ENCODE measurements at places on chromosomes 7 and 10.

DNA sequence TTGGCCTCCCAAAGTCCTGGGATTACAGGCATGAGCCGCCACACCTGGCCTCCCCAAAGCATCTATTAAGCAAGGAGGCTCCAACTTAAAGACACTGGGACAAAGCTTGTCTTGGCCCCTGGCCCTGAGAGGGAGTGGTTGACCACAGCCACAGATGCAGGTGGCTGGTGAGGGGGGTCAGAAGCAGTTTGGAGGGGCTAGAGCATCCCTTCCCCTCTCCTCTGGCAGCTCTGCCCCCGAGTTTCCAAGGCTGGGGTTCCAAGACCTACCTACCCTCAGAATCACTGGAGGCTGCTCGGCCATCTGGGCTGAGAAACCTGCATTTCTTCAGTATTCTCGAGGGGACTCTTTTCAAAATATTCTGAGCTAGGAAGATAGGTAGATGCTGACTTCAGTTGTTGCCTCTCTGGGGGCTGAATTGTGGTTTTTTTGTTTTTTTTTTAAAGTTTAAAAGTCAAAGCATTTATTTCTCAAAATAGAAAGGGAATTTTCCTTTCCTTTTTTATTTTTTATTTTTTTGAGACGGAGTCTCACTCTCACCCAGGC is 32.6 kb downstream of the DDIT4 start:
- no peak for DNase-seq

DNA sequence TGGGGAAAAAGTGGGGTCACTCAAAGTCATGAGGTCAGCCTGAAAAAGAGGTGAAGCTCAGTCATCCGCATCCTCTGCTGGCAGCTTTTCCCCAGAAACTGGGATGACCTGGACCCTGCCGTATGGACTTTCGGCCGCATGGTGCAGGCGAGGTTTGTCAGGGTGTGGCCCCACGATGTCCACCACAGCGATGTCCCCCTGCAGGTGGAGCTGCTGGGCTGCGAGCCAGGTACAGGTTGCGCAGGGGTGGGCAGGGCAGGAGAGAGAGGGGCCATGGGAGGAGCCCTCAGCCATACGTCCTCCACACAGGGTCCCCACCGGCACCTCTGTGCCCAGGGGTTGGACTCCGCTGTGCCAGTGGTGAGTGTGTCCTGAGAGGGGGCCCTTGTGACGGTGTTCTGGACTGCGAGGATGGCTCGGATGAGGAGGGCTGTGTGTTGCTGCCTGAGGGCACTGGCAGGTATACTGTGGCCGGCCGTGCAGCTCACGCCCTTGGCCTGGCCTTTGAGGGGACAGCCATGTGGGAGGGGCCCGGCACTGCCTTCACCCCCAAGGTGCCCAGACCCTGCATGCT is 23.0 kb upstream of the ZNF467 start:
- DNase-seq: no peak

GRCh38 chr10:5735119-5735518 is 50.5 kb downstream of the TASOR2 start:
- DNase-seq: no peak

DNA sequence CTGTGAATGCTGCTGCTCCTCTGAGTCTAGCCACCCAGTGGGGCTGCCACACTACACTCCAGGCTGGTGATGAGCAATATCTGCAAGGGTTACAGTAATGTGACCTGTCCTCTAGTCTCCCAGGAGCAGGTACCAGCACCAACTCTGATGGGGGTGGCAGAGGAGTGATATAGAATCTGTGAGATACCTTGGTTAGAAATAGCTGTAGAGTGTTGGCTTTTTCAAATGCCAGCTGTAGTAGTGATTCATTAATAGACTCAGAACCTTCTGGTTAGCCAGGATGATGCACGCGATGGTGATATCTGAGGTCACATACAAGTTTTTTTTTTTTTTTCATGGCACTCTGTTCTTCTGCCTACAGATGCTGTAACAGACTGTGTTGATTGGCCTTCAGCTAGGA is 757.1 kb downstream of the INHBA start:
- DNase-seq: no peak

GRCh38 chr10:47178537-47179290 is 121.3 kb upstream of the GDF10 start:
- no peak for DNase-seq

DNA sequence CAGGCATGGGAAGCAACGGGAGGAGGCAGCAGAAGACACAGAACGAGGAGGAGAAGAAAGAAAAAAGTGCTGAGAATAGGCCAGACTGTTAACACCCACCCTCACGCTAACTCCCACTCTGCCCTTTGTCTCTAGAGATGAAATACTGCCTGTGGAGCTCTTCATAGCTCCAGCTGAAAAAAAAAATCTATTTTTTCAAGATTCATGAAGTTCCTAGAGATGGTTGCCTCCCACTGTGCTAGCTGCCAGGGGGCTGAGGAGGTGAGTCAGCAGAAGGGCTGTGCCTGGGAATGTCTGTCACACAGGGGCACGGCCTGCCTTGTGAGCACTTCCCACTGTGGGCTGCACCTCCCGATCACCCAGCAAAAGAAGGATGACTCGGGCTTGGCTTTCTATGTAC is 144.5 kb downstream of the RNF216 start:
- peak; percentile 43 for DNase-seq

DNA sequence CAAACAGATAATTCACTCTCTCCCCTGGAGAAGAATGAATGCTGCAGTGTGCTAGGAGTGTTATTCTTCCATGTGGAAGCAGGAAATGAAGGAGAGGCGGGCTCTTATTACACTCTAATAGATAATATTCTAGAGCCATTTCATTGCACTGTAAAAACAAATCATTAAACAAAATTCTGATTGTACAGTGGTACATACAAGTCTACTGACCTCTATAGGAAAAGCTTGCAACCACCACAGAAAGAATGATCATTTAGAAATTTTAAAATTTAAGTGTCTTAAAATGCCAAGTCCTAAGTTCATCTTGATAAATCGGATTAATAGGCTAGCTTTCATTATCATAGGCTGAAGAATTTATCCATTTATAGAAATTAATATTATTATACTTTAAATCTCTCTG is 960.3 kb upstream of the LRRN3 start:
- no peak for DNase-seq

- no peak for DNase-seq
Observed at GRCh38 chr10:25615926-25616325, 318.1 kb upstream of the MYO3A start.

DNA sequence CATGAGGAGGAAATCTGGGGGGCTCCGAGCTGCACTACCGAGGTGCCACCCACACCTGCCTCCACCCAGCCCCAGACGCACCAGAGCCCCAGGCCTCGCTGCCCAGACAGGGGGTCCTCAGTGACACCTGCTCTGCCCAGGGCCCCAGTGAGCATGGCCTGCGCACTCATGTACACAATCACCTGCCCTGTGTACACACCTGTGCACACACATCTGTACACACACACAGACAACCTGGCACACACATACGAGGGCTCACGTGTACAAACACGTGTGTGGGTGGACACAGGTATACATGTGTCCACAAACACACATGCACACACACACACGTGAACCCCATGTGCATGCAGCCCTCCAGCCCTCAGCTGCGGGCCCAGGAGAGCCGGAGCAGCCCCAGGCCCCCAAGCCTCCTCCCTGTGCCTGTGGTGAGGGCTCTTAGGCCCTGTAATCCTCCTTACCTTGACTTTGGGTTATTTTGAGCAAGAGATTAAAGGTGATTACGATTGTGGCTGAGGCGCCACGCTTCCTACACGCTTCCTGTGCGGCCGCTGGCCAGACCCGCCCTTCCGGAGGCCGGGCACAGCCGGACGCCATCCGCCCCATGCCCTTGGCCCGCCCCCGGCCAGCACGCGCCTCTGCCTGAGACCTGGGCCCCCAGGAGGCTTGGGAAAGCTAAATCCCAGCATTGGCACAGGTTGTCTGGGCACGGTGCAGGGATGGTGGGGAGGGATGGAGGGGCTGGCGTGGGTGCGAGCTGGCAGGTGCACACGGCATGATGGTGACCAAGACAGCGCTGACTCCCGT is 71.9 kb downstream of the ELFN1 start:
- DNase-seq: no peak

DNA sequence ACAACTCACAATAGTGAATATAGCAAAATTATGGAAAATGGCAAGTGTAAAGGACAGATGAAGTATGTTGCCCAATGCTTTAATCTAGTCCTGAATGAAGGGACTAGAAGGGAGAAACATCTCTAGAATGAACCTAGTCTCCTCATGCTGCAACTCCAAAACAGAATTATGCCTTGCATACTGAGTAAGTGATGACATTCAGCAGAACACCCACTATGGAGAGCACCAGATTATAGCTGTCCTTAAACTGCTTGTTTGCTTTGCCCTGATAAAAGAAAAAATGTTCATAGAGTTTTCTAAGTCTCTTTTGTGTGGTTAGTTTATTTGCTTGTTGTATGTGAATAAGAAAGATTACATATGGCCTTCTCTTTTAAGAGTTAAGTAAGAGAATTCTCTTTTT is 7.8 kb upstream of the HGF start:
- no peak for DNase-seq
